ENCODE measurements at places on chromosomes 3 and 15.

- no peak for DNase-seq
These were observed 3.9 kb upstream of the ATP11B start for GRCh38 chr3:182789371-182789770.

GRCh38 chr3:112143689-112144088 lies 10.6 kb upstream of the GCSAM start:
- DNase-seq, result no peak

GRCh38 chr3:140180603-140181002 lies 245.6 kb downstream of the CLSTN2 start:
- DNase-seq, result no peak

- no peak for DNase-seq
These were observed 102.5 kb upstream of the TRPM1 start for GRCh38 chr15:31203999-31204398.

All from ecto neural progenitor cell (in vitro differentiated cells).